GM12865 (cell line): ENCODE measurements at places on chromosomes 7 and 10.

DNA sequence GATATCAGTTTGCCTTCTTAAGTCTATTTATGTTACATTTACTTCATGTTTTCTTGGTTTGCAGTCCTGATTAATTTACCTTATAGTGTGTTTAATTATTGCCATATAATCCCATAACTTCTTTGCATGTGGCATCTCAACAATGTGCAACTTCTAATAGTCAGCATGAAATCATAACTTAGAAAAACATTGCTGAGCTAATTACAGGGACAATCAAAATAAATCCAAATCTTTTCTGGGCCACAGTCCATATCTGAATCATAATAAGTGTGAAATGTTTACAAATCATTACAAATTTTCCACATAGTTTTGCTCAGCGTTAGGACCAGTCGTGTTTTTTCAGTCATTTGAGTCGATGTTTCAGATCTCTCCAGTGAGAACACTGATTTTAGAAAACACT lies 29.1 kb upstream of the CABCOCO1 start:
- no peak for DNase-seq

DNA sequence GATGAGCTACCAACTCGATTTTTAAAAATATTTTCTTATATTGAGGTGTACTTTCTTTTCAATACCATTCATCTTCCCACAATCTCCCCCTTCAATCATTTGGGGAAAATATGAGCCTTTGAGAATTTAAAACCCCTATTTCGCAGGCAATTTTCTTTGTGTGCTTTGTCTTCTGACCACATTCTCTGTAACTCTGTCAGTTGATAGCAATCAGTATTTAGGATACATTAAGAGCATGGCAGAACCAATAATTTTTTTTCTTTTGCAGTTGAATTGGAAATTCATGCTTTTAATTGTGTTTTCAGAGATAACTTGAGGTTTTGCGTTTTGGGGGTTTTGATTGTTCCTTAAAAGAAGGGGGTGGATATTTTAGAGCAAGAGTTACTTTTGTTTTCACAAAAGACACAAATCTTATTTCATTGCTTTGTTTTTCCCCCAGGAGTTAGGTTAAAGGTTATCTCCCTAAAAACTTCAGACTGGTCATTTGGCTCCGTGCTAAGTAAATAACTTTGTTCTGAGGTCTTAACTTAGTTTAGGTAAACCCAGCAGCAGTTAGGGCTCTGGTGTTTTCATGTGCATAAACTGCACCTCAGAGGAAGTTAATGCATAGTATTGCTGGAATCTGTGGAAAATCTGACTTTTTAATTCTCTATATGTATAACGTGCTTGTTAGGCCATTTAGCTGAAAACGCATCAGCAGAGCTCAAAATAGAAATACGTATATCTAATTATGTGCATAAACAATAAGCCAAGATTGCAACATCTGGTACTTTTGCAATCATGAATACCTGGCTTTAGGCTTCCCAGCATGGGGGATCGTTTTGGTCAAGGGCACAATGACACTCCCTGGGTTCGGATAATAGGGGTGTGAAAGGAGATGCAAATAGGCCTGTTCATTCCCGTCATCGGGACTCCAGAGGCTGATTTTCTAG lies 676.4 kb upstream of the ANKRD30A start:
- no peak for DNase-seq

DNA sequence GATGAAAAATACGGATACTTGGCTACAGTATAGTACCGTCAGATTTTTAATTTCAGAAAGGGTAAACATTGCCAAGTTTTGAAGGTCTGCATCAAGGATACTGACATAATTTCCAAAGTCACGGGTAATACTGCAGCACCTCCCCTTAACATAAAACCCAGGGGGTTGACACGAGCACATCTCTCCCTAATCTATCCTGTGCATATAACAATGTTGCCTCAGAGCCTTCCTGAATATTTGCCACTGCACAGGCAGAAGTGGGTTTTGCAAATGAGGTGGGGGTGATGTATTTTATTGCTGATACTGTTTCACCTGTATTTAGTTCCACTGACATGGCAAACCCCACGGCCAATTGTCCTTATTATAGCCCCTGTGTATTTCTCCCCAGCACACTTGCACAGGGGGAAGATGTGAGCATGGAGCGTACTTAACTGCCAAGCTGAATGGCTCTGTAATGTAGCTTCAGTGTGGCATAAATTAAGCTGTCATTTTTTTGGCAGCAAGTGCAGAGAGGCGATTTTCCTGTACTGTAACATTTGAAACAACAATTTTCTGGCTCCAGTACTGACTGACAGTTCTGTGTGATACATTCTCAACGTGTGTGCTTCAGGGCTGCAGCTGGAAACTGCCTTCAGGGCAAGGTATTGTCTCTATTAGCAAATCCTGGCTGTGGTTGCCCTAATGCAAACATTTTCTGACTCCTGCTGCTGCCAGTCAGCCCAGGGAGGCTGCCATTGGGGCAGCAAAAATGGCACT lies 299.6 kb upstream of the SP4 start:
- no peak for DNase-seq

GRCh38 chr7:131897016-131897789 lies 340.8 kb upstream of the PODXL start:
- DNase-seq: no peak

DNA sequence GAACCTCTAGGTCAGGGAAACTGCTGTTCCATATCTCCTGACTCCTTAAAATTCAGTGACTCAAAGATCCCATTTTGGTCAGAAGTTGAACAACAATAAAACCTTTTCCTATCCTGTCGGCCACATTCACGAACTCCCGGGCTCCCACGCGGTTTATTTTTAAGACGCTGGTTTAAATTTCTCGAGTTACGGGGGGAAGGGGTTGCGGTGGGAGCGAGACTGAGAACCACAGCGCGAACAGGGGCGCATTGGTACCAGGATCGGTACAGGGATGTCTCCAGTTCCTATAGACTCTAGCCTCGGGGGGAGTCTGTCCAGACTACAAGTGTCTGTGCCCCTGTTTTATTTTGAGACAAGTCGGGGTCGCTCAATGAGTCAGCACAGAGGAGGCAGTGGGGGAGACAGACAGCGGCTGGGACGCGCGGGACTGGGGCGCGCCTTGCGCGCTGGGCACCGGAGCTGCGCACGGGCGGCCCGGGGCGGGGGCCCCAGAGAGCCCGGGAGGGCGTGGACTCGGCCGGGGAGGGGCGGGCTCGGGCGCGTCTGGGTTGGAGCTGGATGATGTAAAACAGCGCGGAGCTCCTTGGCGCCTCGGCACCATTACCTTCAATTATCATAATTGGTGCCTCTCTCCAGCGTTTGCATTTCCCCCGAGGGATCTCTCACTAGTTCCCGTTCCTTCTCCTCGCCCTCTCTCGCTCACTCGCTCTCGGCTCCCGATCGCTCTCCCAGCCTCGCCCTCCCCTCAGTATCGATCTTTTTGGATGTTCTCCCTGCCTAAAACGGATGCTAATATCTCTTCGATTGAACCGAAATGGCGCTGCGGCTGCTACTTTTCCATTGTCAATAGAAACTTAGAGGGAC lies 8.7 kb upstream of the BAMBI start:
- DNase-seq: peak; percentile 21

GRCh38 chr7:102883098-102883860 lies 29.5 kb upstream of the LRRC17 start:
- no peak for DNase-seq

DNA sequence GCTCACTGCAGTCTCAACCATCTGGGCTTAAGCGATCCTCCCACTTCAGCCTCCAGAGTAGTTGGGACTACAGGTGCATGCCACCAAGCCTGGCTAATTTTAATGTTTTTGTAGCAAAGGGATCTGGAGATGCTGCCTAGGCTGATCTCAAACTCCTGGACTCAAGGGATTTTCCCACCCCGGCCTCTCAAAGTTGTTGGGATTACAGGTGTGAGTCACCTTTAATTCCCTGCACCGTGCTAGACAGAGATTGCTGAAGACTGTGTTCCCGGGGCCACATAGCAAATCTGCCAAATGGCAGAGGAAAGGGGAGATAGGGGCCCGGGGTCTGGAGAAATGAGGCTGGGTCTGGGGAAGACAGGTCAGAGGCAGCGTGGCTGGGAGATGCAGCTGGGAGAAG lies 20.6 kb upstream of the PSMG3 start:
- DNase-seq: no peak
